Adrenal gland (tissue), 19 donors: ENCODE measurements at places on chromosomes 3 and 15.

GRCh38 chr15:41692049-41692448, 31.8 kb downstream of the MGA start:
- peak; percentile 13 for DNase-seq

- no peak for DNase-seq
Observed at GRCh38 chr3:142077859-142078500, 71.4 kb downstream of the TFDP2 start.

DNA sequence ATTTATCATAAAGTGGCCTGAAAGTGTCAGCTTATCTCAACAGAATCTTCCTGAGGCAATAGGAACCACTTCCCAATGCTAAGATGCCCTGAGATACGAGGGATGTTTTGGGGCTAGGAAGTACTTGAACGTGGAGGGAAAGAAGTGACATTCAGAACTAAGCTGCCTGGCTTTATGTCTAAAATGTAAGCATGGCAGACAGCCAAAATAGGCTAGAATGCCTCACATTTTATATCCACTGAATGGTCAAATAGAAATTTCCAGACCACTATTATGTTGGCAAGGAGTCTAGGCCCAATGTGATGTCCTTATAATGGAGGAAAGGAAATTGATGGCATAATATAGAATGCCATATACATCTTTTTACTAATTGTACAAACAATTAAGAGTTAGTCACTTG, 154.9 kb downstream of the PEX5L start:
- no peak for DNase-seq

- DNase-seq = peak; percentile 12
Observed at GRCh38 chr15:31266712-31267111, 59.9 kb upstream of the KLF13 start.

GRCh38 chr3:16392717-16393116, 120.8 kb downstream of the RFTN1 start:
- DNase-seq = no peak

- no peak for DNase-seq
Observed at GRCh38 chr3:70383360-70383831, 71.0 kb upstream of the MDFIC2 start.
